Left ventricle myocardium superior (tissue), 1 donor: ENCODE measurements at places on chromosomes 4 and X.

- DNase-seq = peak; percentile 63
These were observed 371.0 kb downstream of the BCOR start for GRCh38 chrX:39726771-39727170.

GRCh38 chr4:183244019-183244418 is 76.1 kb downstream of the CLDN22 start:
- DNase-seq = no peak

DNA sequence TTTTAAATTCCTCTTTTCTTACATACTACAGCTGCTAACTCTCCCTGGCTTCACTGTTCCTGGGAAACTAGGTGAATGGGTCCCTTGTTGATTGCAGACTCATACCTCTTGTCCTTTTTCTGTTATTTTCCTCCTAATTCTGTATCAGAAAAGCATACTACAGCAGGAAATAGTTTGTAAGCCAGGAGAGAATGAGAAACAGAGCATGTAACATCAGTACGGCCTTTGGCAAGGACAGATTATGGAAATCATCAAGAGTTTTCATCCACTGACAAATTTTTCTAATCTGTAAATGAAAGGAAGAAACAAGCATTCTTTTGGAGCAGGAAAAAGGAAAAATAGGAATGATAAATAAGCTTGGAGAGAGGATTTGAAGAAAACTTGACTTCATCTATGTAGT is 239.2 kb downstream of the ANTXR2 start:
- DNase-seq = no peak

DNA sequence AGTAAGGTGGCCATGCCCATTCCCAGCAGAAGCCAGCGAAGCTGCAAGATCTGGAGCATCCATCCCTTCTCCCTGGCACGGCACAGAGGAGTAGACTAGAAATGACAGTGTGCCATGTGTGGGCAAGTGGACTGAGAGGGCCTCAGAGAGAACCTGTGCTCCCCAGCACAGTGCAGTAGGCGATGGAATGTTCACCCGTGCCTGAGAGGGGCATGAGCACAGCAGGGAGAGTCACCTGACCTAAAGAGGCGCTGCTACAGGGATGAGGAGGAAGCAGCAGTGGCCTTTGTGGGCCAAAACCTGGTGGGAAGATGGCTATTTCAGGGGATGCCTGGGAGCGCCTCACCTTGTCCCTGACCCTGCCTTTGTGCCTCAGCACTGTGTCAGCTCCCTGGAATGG is 8.0 kb upstream of the CDKN2AIP start:
- no peak for DNase-seq

DNA sequence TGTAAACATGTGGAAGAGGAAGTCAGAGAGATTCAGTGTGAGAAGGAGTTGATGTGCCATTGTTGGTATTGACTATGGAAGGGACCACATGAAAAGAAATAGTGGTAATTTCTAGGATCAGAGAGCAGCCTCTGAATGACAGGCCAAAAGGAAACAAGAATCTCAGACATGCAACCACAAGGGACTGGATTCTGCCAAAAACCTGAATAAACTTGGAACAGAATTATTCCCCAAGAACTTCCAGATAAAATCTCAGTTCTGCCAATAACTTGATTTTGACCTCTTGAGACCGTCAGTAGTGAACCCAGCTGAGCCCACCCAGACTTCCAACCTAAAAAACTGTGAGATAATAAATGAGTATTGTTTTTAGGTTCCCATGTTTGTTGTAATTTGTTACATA is 653.6 kb upstream of the NR3C2 start:
- DNase-seq = no peak

DNA sequence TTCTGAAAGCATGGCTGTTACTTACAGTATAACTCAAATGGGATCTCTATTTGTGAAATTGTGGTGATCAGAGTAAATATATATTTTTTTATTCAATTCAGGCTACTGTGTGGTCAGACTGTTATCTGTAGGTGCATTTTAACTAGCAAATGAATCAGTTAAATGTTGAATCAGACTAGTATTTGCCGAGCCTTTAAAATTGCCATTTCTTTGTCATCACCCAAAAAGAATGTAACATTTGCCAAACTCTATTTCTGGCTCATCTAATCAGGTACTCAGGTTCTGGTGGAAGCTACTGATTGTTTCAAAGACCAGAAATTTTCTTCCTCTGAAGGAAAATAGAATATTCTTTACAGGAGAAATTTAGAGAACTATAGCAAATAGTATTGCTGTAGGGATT is 1.8 kb upstream of the NAA15 start:
- no peak for DNase-seq

GRCh38 chr4:111326450-111326849 is 703.6 kb upstream of the PITX2 start:
- no peak for DNase-seq

DNA sequence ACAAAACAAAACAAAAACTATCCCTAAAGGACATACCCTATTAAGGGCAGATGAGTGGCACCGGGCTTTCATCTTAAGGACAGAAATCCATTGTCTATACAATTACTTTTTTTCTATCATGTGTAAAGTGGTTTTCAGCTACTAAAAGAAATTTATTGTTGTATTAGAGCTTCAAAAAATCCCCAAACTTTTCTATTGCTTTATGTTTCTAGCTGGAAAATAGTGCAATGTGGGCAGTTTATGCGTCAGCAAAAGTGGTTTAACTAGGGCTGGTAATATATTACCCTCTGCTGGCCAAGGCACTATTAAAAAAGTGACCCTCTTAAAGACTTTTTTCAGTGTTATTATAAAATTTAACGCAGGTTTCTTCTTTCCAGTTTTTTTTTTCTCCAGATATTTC is 15.5 kb upstream of the GPR82 start:
- DNase-seq = no peak

- no peak for DNase-seq
These were observed 197.3 kb downstream of the OR13H1 start for GRCh38 chrX:131741103-131741581.

DNA sequence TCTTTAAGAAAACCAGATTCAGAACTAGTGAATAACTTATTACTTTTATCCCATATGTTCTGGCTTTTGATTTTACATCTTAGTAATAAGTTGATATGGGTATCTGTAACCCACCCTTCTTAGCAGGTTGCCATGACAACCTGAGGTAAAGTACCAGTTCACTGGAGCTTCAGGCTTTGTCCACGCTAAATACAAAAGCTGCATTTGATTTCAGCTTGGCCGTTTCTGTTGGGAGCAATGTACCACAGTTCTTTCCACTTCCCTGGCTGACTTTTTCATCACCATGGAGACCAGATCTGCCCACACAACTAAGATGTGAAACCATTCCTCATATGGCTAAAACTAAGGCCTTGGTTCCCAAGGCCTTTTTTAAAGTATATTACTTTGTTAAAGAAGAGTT is 26.1 kb downstream of the KLHL34 start:
- no peak for DNase-seq

DNA sequence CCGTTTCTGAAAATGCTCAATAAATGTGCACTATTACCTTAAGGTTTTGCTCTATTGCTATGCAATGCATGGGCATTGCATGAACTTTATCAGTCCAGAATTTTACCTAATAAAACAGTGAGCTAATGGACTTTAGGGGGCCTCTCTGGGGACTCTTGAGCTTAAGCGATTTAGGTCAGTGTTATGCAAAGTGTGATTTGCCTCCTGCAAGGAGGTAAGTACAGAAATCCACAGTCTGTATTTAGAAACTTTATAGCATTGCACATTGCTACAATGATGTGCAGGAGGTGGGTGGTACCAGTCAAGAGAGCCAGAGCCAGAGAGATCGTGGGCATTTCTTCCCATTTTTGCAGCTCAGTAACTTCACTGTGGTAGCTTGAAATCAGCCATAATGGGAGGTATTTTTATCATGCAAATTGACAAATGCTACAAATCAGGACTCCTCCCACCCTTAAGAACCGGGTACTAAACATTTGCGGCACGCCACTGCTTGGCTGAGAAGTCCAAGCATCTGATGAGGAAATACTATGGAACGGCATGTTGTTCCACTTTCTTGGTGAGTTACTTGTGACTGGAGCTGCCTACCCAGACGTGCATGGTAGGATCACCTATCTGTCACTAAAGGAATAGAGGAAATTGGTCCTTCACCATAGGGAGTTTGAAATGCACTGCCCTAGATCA is 174.6 kb upstream of the PGRMC2 start:
- DNase-seq = no peak

DNA sequence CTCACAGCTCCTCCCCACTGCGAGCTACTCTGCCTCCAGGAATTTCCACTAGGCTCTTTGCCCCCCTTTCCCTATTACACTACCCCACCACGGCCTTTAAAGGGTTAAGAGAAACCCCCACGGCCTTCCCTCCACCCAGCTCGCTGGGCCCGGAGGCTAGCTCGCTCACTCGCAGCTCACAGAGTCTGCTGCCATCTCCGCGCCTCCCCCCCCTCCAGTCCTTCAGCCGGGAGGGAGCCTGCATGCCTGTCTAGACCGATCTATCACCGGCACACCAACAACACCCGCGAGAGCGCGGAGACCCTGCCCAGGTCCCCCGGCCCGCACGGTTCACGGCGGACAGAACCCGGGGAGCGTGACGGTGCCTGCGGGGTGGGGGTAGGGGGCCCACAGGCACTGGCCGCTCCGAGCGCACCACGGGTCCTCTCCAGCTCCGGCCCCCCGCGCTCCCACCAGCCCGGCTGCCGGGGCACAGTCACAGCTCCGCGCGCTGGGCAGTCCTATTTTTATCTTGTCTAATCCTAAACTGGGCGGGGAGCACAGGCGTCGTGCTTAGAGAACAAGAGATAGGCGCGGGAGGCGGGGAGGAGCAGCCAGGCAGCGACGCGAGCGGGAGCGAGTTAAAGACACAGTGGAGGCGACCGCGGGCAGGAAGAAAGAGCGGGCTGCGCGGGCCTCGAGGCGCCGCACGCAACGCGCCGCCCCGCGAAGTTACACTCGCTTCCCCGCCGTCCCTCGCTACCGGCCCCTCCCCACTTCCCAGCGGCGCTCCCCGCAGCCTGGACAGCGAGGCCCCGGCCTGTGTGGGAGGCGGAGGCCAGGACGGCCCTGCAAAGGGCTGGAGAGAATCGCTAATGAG is 3.5 kb downstream of the BCOR start:
- peak; percentile 81 for DNase-seq

- DNase-seq = peak; percentile 97
These were observed at the start of gene LARP1B for GRCh38 chr4:128060699-128061565. TSS of gene LARP1B (plus strand) at chr4:128061312. CDS start at chr4:128074952, 13,640 bp downstream.

DNA sequence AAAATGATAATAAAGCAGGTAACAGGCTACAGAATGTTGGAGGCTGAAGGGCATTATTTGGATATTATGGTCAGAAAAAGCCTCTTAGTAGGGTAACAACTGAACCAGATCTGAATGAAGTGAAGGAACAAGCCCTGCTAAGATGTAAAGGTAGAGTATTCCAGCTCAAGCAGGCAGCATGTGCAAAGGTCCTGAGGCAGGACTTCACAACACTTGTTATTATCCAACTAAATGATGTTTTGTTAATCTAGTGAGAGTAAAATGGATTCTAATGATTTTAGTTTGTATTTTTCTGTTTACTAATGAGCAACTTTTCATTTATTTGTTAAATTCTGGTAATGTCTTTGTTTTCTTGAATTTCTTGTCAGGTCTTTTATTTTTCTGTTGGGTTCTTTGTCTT is 35.7 kb downstream of the RAB33B start:
- no peak for DNase-seq

DNA sequence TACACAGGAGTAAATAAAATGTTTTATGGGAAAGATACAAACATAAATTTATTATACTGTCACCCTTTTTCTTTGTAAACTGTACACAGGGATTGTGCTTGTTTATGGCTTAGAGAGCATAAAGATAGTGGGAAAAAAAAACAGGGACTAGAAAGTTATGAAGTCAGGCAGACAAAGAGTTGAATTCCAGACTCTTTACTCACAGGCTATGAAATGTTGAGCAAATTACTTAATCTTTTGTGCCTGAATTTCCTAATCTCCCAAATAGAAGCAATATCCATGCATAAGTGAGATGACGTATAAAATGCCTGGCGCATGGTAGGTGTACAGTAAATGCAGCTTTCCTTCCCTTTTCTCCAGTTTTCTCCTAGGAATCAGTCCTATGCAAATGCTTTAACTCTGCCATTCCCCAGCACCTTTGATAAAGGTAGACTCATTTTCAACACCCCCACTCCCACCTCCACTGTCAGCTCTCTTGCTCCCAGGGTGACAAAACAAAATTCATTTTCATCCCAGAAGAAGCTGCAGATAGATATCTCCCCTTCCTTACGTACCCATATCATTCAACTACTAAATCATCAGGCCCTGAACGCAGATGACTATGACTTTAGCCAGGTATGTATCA is 44.5 kb upstream of the BTC start:
- no peak for DNase-seq

DNA sequence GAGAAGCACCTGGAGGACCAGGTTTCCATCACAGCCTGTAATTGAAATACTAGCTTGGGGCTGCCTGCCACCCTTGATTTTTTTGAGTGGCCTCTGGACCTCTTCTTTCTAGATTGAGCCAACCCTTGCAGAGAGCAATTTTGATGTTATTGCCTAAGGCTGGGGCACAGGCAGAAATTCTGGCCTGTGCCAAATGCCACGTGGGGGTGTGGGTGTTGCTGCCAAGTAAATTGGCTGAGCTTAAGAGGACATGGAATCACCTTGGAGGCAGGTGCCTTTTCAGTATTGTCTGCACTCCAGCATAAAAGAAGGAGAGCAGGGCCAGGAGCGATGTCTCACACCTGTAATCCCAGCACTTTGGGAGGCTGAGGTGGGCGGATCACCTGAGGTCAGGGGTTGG is 286.1 kb upstream of the PRPS2 start:
- no peak for DNase-seq

GRCh38 chr4:37726666-37727065 is 40.5 kb upstream of the RELL1 start:
- DNase-seq = no peak

- no peak for DNase-seq
These were observed 53.2 kb upstream of the C4orf54 start for GRCh38 chr4:99710681-99711345.

GRCh38 chr4:127669691-127670090 is 36.9 kb downstream of the INTU start:
- no peak for DNase-seq

DNA sequence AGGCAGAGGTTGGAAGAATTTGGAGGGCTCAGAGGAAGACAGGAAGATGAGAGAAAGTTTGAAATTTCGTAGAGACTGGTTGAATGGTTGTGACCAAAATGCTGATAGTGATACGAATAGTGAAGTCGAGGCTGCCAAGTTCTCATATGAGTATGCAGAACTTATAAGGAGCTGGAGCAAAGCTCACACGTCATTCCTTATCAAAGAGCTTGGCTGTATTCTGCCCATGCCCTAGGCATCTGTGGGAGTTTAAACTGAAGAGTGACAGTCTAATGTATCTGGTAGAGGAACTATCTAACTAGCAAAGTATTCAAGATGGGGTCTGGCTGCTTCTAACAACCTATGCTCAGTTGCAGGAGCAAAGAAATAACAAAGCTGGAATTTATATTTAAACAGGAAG is 102.1 kb downstream of the PCDH18 start:
- no peak for DNase-seq

- DNase-seq = no peak
These were observed 147.1 kb downstream of the CPEB2 start for GRCh38 chr4:15149234-15149838.
